ENCODE measurements at places on chromosomes 7 and 10. TPM values are rescaled to one million over a fixed set of nuclear protein-coding genes. Genes with fewer than 3 reads are reported as not detected.

Gene PPP1R17
- polyA plus RNA-seq: 814 TPM

Gene MACROH2A2
- 1.8 TPM for polyA plus RNA-seq

Gene ELAPOR2
- polyA plus RNA-seq: 66.4 TPM

Gene CLCN1
- not detected for polyA plus RNA-seq

Gene UPK3BL2
- not detected for polyA plus RNA-seq

Gene NPC1L1
- polyA plus RNA-seq: not detected

Gene ST8SIA6
- not detected for polyA plus RNA-seq

Gene CHRM2
- 0.87 TPM for polyA plus RNA-seq

Gene NEUROD6
- 0.11 TPM for polyA plus RNA-seq

Gene CYP26C1
- polyA plus RNA-seq: not detected

Gene TMEM213
- not detected for polyA plus RNA-seq

Gene OLAH
- polyA plus RNA-seq: not detected

Gene NYAP1
- not detected for polyA plus RNA-seq

Gene ITGA8
- not detected for polyA plus RNA-seq

Gene ZNF33B
- polyA plus RNA-seq: 27.2 TPM

Gene PLXDC2
- 105 TPM for polyA plus RNA-seq

Gene MAPK8
- polyA plus RNA-seq: 12.5 TPM

Gene SLC29A3
- 2.2 TPM for polyA plus RNA-seq

Gene C7orf33
- not detected for polyA plus RNA-seq

Gene HELLS
- not detected for polyA plus RNA-seq

Gene CYP2W1
- not detected for polyA plus RNA-seq

Gene EIF5AL1
- polyA plus RNA-seq: 0.92 TPM

Gene SLC18A3
- polyA plus RNA-seq: not detected

Gene TACR2
- polyA plus RNA-seq: 1.7 TPM

Gene DOCK4
- polyA plus RNA-seq: 8.9 TPM

Gene PAPSS2
- polyA plus RNA-seq: 2.3 TPM

Gene PRF1
- polyA plus RNA-seq: not detected

Gene GPR37
- polyA plus RNA-seq: not detected

Gene SPDYE1
- 0.11 TPM for polyA plus RNA-seq

Gene KLF14
- not detected for polyA plus RNA-seq

Gene TRPV6
- 2.3 TPM for polyA plus RNA-seq

Gene SFR1
- 19.0 TPM for polyA plus RNA-seq

Gene MSS51
- polyA plus RNA-seq: 0.36 TPM

Gene LIPF
- not detected for polyA plus RNA-seq

Gene TWNK
- polyA plus RNA-seq: 1.9 TPM

Gene LRRC18
- polyA plus RNA-seq: not detected

Gene CYP3A4
- not detected for polyA plus RNA-seq

Gene SOSTDC1
- 90.2 TPM for polyA plus RNA-seq

Gene LBX1
- not detected for polyA plus RNA-seq

Gene RAPGEF5
- polyA plus RNA-seq: 16.7 TPM

Gene CFTR
- 1.6 TPM for polyA plus RNA-seq

Gene PALD1
- polyA plus RNA-seq: not detected

Gene PCLO
- 58.0 TPM for polyA plus RNA-seq

Gene SUGCT
- 1.4 TPM for polyA plus RNA-seq

Gene PLAC9
- not detected for polyA plus RNA-seq

Gene SEC31B
- polyA plus RNA-seq: 3.7 TPM

Gene EGFR
- 2.4 TPM for polyA plus RNA-seq

Gene GBX1
- not detected for polyA plus RNA-seq

Gene HOXA6
- polyA plus RNA-seq: not detected

Gene SEMA3C
- polyA plus RNA-seq: 1.4 TPM

Data from Purkinje cell (primary cell).